ENCODE measurements at places on chromosomes 2 and 18. TPM values are rescaled to one million over a fixed set of nuclear protein-coding genes. Genes with fewer than 3 reads are reported as not detected.
A peak's percentile ranks its signal among the peaks of the same experiment; 100 is the strongest.

GRCh38 chr2:46230677-46231425 is 66.4 kb upstream of the EPAS1 start:
- DNase-seq = no peak

DNA sequence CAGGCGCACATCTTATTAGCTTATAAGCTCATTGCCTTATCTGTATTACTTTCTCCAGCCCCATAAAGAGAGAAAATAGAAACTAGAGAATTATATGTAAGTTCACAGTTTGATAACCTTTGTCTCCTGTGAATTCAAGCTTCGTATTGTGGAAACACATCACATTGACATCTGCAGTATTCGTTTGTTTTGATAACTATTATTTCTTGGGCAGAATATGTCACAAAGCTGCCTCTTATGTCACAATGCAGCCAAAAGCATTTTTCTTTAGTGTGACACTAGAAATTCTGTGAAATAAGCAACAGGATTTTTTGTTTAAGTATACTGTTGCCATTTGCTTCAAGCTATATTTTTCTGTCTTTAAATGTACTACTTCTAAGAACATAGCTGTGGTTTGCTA is 221.5 kb downstream of the DOK6 start:
- DNase-seq = no peak

CCDC102B gene
- 2.3 TPM for total RNA-seq

DNA sequence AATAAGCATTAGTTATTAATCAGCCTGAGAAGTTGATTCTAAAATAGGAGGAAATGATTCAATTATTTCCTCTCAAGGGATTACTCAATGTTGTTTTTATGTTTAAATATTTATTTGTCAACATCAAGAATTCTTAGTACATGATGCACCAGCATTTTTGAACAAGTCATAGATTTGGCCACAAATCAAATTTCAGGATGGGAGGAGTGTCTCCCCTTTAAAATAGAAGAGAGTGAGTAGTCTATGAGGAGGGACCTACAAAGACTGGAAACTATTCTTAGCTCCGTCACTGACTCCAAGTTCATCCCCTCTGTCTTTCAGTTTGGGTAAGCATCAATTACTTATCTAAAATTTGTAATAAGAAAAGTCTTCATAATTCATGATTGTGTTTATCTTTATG is 18.6 kb upstream of the IL18R1 start:
- no peak for DNase-seq

SLC4A3 gene
- not detected for total RNA-seq

TBC1D8 gene
- 0.65 TPM for total RNA-seq

GRCh38 chr2:217357886-217358620 is 498.2 kb upstream of the TNP1 start:
- no peak for DNase-seq

GRCh38 chr2:238462782-238463396 is 36.2 kb downstream of the ASB1 start:
- DNase-seq = peak; percentile 40

PAIP2B gene
- 1.9 TPM for total RNA-seq

DNA sequence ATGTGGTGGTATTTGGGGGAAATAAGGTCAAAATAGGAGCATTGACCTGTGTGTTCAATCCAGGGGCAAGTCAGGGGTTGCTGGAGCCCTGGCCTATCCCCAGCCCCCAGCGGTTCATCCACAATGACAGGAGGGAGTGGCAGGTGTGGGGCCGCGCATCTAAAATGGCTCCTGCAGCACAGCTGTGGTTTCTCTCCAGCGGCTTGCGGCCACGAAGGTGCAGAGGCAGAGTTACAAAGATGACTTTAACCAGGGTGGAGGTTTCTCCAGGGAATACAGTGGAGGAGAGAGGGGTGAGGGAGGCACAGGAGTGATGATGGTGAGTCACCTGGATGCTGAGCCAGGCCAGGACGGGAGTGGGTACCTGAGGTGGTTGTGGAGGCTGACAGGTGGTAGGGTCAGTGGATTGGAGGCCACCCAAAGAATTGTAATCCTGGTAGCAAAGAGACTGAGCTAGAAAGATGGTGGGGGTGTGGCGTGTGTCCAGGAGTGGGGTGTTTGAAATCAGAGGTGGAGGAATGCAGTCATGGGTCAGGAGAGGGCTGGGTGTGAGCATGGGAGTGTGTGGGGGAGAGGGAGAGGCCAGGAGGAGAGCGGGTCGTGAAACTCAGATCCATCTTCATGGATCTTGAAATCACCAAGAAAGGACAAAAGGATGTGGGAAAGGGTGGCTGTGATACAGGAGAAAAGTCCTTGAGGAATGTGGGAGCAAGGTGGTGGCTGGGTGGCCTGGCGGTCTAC is 83.2 kb downstream of the CTIF start:
- no peak for DNase-seq

CREG2 gene
- 0.52 TPM for total RNA-seq

- no peak for DNase-seq
These were observed 18.5 kb downstream of the WNT10A start for GRCh38 chr2:218899147-218899546.

DNA sequence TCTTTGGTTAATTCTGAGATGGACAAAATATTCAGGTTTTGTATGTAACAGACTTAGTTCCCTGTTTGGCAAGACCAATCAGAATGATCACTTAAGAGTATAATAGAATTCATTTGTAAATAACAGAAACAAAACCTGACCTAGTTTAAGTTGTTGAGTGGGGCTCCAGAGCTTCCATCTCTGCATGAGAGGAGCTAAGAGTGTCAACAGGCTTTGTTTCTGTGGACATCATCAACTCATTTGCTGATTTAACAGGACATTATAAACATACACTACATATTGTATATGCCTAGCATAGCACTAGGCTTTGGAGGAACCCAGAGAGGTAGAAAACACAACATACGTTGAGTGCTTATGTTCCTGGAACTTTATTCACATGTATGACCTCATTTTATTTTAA is 75.3 kb upstream of the TRIB2 start:
- no peak for DNase-seq

GRCh38 chr2:11166476-11166875 is 11.2 kb downstream of the SLC66A3 start:
- DNase-seq = no peak

DNA sequence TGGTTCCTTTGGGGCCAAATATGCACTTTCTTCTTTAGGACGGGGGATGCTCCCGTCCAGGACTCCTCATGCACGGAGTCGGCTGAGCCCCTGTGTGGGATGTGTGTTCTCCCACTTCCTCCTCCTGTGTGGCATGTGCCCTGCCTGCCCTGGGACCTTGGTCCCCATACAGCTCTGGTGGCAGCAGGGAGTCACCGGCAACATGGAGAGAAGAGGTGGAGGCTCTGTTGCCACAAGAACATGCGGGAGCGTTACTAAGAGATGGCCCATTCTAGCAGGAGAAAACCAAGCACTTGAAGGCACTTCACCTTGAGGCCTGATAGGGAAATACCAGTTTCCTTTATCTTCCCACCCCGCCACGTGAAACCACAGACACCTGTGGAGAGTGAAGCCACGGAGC is 98.0 kb downstream of the DDX1 start:
- DNase-seq = no peak

GRCh38 chr2:36667931-36668330 is 28.6 kb upstream of the VIT start:
- no peak for DNase-seq

GRHL1 gene
- total RNA-seq = 0.25 TPM

LBH gene
- total RNA-seq = 146 TPM

GRCh38 chr2:211408483-211408891 is 852.1 kb downstream of the CPS1 start:
- no peak for DNase-seq

PRKAG3 gene
- total RNA-seq = not detected

NT5DC4 gene
- total RNA-seq = not detected

GRCh38 chr18:5288517-5288935 is 7.0 kb downstream of the ZBTB14 start:
- no peak for DNase-seq

- no peak for DNase-seq
These were observed 21.3 kb downstream of the COL4A3 start for GRCh38 chr2:227185615-227186232.

DNA sequence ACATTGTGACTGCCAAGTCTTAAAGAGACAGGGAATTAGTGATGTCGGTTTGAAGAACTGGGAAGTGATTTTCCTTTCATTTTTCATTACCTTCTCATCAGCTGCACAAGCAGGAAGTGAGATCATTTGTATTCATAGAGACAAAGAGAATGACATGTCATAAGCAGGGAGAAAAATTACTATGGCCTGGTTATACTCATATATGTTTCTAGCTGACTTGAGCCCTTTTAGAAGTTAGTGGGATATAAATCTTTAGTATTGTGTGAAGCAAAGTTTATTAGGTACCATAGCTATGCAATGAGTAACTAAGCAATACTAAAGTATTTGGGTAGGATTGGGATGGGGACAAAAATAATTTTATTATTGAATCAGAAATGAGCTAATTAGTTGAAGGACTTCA is 284.1 kb downstream of the PID1 start:
- DNase-seq = no peak

DNA sequence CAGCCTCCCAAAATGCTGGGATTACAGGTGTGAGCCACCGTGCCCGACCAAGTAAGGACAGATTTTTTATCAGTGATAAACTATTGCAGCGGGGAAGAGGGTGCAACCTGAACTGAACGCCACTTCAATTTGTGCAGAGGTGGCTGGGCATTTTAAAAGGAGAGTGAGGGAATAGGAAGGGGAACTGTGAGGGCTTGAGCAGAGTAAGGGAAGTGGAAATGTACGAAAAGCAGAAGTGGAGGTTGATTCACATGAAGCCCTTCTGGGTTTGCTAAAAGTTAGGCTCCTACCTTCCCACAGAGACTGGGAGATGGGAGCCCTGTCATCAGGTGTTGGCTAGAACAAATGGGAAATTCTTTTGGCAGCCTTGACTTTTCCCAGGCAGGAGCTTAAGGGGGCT is 6.1 kb downstream of the STK11IP start:
- DNase-seq = no peak

DNA sequence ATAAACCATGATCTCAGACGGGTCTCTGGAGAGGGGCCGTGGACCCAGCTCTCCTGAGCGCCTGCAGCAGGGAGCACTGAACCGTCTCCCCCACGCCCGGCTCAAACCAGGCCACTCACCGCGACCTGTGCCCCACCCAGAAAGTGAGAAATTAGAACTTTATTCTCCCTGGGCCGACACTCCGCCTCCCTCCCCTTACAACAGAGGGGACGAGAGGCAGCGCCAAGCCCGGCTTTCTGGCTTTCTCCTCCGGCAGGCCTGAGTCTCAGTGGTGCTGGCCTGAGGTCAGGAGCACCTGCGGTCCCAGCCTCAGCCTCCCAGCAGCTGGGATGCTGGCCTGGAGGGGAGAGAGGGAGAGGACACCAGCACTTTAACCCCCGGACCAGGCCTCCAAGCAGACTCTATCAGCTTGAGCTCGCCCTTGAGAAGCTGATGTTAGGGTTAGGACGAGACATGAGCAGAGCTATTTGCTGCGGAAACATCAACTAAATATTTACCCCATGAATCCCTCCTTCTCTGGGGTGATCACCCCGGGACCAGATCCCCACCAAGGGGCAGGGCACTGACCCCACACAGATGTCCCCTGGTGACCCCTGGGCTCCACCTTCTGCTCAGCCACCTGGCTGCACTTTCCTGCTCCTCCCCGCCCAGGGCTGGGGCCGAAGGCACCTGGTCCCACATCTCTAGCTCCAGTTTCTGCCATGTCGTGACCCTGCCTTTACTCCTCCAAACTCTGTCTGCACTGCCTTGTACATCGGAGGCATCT is 856.3 kb upstream of the SALL3 start:
- no peak for DNase-seq

DNA sequence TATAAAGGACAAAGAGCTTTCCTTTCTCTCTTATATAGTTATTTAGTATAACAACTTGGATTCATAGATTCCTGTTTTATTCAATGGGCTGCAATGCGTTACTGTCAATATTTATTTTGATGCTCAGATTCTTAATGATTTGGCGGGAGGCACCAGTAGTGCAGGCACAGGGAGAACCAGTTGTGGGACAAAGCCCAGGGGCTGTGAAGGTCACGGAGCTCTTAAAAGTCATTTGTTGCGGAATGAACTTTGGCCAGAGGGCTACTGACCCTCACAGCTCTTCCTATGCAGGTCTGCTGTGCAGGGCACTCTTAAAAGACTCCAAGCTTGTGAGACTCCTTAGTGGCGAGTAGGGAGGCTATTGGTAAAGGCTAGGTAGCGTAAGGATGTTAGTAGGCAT is 34.0 kb downstream of the BCL2L11 start:
- DNase-seq = no peak

DNA sequence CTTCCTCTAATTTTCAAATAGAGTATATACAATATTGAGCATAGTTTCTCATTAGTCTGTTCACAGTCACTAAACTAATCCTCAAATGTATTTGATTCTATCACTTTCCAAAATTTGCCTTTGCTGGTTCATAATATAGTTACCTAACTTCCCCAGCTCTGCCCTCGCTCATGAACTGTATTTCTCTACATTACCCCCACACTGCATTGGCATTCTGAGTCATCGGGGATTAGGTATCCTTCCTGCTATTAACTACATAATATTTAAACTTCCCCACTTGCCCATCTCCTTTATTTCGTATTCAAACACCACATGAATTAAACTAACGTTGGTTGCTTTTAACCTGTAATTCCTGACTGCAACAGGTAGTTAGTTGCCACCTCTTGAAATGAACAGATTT is 14.8 kb upstream of the CLASP1 start:
- no peak for DNase-seq

GRCh38 chr2:529424-529823 is 147.8 kb downstream of the TMEM18 start:
- no peak for DNase-seq

DNA sequence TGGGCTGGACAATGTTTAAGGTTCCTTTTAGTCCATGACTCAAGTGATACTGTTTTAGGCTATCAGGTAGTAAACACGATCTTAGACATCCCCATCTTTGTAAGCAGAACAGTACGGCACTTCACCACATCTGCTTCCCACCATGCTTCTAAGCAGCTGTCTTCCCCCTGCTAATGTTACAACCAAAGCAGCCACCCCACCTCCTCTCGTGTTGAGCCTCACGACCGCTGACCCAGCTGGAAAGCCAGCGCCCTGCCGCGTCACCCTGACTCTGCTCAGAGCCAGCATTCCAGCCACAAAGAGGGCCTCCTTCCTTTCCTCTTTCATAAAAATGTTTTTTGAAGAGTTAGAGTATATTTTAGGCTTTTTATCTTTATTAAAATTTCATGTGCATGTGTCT is 9.4 kb downstream of the MTERF4 start:
- no peak for DNase-seq

MARCHF4 gene
- total RNA-seq = not detected
